ENCODE measurements at places on chromosomes 2 and 18. TPM values are rescaled to one million over a fixed set of nuclear protein-coding genes. Genes with fewer than 3 reads are reported as not detected.

DNA sequence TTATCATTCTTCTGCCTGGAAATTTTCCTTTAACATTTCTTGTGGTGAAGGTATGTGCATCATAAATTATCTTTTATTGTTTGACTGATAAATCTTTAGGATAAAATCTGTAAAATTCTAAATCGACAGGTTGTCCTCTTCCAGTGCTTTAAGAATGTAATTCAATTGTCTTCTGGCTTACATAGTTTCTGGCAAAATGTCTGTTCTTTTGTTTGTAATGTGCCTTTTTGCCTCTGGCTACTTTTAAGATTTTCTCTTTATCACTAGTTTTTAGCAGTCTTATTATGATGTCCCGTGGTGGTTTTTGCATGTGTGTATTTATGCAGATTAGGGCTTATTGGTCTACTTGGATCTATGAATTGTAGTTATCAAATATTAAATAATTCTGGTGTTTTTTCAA lies 203.6 kb upstream of the COPS8 start:
- DNase-seq, result no peak

STAT4 gene
- 2.1 TPM for total RNA-seq

- peak; percentile 13 for DNase-seq
Measured at GRCh38 chr2:70927641-70928040, 8.1 kb upstream of the ATP6V1B1 start.

GRCh38 chr2:204615456-204615855 lies 70.2 kb downstream of the PARD3B start:
- DNase-seq, result no peak

- DNase-seq, result no peak
Measured at GRCh38 chr2:171327043-171327496, 106.7 kb downstream of the METTL8 start.
